ENCODE measurements at places on chromosomes 11 and 22.

DNA sequence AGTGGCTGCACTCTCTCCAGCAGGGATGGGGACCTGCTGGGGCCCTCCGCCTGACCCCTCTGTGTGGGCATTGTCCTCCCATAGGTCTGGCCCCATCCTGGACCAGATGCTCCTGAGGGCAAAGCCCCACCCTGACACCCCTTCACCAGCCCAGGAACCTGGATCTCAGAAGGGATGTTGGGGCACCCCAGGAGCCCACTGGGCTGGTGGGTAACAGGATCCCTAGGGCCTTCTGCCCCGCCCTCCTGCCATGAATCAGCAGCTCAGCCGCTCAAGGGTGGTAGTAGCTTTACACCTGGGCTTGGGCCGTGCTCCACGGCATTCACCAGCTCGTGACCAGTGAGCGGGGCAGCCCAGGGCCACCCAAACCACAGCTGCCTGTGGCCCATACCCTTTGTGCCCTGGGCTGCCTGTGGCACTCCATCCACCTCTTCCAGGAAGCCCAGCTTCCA lies 1.0 kb upstream of the MAPK12 start:
- DNase-seq: no peak

DNA sequence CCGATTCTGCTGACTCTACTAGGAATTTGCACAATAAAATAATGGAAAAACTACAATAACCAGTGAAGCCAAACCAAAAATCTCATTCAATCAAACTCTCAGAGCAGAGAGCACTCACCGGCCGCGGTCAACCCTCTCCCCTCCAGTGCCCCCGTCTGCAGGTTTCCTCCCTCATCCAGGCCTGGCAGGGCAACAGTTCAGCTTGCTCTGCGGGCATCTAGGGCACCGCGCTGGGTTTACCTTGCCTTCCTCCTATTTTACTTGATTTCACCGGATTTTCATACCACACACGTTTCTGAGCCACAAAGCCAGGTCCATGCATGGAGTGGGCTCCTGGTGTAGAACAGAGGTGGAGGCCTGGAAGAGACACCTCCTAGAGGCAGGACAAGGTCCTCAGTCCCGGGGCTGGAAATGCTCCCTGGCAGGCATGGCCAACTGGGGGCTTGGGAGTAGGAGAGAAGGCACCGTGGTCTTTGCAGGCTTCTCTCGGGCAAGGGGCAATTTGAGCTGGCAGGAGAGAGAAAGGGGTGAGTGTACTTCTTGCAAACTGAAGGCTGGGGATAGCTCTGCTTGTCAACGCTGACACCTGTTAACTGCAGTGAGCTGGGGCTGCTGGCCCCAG lies 938.4 kb downstream of the BRD1 start:
- DNase-seq: no peak

DNA sequence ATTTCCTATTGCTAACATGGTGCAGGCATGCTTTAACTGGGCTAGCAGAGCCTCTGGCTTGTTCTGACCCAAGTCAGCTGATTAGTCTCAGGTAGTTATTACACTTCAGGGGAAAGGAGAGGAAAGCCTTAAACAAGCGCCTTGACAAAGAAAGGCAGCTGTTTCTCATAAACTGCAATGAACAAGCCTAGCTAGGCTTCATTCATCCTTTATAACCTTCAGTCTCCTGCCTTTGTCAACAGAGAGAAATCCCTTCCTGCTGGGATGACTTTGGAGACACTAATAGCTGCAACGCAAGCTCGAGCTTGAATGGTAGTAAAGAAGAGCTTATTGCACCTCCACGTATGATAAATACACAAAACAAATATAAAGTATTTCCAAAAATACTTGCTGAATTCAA lies 68.4 kb downstream of the CCDC34 start:
- DNase-seq: no peak

DNA sequence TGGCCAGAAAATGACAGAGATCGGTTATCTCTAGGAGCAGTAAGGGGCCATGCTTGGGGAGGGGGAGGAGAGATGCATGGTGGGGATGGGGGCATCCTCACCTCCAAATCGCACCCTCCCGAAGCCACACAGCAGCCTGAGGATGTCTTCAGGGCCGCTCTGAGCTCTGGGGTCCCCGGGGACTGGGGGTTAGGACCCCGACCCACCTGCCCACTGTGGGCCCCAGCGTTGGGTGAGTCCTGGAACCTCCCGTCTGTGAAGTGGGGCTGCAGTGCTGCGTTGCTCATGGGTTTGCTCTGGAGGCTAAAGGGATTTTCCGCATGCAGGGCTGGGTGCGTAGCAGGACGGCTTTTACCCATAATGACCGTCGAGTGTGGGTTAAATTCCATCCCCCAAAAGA lies 1046.3 kb downstream of the BRD1 start:
- DNase-seq: no peak

DNA sequence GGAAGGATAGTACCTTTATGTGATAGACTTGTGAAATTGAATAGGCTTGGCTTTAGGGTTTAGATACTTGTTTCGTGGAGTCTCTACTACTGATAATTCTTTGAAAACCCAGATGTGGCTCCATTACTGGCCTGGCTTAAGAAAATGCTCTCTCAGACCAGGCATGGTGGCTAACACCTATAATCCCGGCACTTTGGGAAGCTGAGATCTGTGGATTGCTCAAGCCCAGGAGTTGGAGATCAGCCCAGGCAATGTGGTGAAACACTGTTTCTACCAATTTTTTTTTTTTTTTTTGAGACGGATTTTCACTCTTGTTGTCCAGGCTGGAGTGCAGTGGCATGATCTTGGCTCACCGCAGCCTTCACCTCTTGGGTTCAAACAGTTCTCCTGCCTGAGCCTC lies 40.9 kb downstream of the ATG13 start:
- no peak for DNase-seq

- DNase-seq: no peak
These were observed 39.1 kb upstream of the SPTBN2 start for GRCh38 chr11:66768088-66768521.

GRCh38 chr11:7021318-7021717 lies 1.0 kb downstream of the NLRP14 start:
- DNase-seq: peak; percentile 27

DNA sequence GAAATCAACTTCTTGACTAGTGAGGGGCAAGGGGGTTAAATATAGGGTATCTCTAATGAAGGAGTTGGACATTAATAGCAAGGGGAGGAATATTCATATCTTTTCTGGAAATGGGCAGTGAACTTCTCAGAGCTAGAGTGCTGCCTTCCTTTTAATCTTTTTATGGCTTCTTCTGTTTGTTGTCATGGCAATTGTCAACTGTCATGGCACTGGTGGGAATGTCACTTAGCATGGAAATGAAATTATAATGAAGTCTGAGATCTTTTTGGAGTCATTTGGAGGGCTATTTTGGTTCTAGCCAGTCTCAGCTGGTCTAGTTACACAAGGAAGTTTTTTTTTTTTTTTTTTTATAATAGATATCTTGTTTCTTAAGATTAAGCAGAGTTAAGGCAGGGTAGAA lies 250.2 kb downstream of the AASDHPPT start:
- no peak for DNase-seq

GRCh38 chr22:33883961-33884808 lies 36.1 kb downstream of the LARGE1 start:
- DNase-seq: no peak

GRCh38 chr11:71222318-71223080 lies 29.9 kb downstream of the SHANK2 start:
- DNase-seq: no peak

GRCh38 chr11:123145220-123145619 lies 49.8 kb downstream of the CLMP start:
- no peak for DNase-seq

DNA sequence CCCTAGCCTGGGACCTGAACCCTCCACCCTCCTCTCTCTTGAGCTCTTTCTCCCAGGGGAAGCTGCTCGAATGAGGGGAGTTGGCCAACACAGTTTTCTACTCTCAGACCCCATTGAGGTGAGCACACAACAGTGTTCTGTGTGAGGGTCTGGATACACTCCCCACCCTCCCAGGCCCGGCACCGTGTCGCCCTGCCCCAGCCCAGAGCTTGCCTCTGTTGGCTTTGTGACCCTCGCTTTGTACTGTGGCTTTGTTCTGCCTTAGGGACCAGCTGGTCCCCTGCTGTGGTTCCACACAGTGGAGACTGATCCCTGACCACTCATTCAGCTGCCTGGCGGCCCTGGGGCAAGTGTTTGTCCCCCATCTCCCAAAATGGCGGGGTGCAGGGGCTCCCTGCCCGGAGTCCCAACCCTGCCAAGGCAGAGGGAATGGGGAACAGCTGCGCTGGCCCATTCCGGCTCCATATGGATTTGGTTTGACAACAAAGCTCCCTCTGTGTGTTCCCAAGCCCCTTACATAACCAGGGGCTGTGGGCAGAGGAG lies 8.3 kb downstream of the ST3GAL4 start:
- no peak for DNase-seq

GRCh38 chr11:46721286-46721685 lies 2.3 kb downstream of the F2 start:
- no peak for DNase-seq

DNA sequence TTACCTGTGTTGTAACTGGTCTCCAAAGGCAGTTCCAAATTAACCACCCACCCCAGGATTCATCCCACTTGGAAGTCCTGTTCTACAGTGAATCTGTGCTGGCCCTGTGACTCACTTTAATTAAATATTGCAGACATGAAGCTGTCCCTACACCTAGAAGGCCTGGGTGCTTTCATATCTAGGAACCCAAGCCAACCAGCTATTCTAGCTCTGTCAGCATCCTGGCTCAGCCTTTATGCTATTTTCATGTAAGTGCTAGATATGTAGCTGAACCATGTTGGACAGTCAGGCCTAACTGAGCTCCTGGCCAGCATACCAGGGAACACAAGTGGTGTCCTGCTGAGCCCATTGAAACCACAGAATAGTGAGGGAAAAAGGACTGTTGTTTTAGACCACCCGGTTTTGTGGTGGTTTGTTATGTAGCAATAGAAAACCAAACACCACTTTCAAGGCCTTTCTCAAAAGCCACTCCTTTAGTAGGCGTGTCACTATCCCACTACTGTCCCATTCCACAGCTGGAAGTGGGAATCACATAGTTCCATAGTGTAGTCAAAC lies 30.3 kb downstream of the CNTF start:
- no peak for DNase-seq

- no peak for DNase-seq
These were observed 2.7 kb upstream of the RGL4 start for GRCh38 chr22:23688121-23688520.

DNA sequence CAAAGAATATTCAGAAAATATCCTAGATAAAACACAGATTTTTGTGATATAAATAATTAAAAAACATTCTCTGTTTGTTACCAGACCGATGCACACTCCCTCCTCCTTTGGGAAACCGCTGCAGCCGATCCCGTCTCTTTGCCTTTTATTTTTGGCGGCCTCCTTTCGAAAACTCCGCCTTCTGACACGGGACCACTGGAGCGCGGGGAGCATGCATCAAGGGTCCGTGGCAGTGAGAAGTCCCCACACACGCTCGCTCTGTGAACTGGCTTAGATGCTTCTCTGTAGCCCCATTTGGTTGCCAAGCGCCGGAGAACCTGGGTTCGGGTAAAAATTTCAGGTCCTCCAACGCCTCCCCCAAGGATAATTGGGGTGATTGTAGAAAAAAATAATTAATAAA lies 17.0 kb downstream of the DDX17 start:
- no peak for DNase-seq

DNA sequence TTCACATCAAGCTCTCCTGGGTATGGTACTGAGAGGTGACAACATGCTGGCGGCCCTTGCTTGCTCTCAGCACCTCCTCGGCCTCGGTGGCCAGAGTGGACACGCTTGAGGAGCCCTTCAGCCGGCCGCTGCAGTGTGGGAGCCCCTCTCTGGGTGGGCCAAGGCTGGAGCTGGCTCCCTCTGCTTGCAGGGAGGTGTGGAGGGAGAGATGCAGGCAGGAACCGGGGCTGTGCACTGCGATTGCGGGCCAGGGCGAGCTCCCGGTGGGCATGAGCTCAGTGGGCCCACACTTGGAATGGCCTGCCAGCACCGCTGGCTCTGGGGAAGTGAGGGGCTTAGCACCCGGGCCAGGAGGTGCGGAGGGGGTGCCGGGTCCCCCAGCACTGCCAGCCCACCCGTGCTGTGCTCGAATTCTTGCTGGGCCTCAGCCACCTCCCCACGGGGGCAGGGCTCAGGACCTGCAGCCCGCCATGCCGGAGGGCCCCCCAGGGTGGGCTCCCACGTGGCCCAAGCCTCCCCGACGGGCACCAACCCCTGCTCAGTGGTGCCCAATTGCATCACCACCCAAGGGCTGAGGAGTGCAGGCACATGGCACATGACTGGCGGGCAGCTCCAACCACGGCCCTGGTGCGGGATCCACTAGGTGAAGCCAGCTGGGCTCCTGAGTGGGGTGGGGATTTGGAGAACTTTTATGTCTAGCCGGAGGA lies 106.2 kb downstream of the RAB38 start:
- no peak for DNase-seq

- no peak for DNase-seq
These were observed 108.5 kb upstream of the USP47 start for GRCh38 chr11:11733246-11733747.

GRCh38 chr11:9039198-9039597 lies 35.4 kb upstream of the NRIP3 start:
- DNase-seq: no peak

- DNase-seq: no peak
These were observed 93.1 kb upstream of the HORMAD2 start for GRCh38 chr22:29987137-29987536.

DNA sequence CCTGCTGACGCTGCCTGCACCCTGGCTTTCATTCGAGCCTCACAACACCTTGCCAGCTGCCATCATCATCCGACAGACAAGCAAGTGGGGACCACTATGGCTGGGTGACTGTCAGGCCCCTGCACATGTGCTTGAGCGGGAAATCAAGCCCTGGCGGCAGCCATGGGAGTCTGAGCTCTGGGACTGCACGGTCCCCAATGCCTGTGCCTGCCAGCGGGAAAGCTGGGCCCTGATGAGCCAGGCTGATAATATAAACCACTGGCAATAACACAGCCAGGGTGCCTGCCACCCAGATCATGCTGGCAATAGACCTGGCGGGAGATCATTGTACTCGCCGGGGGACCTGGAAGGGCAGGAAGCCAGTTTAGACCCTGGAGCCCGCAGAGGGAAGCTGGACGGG lies 2.5 kb downstream of the FGF3 start:
- no peak for DNase-seq

DNA sequence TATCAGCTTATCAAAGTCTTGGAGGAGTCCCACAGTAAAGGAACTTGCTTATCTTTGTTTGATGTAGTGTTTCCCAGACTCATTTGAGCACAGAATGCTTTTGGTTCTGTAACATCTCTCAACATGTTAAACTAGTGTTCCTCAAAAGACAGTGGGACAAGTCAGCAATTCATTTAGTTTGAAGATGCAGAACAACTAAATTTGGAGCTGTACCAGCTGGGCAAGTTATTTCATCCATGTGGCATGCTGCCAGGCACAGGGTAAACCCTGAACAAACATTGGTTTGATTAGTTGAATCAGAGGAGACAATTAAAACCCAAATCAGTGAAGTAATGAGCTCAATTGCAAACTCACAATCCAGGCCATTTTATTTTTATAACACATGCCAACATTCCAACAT lies 141.2 kb downstream of the CSNK2A3 start:
- DNase-seq: no peak

- no peak for DNase-seq
These were observed 34.4 kb downstream of the CCDC34 start for GRCh38 chr11:27328614-27329013.
